Spinal cord (tissue), 10 donors: ENCODE measurements at places on chromosomes 11 and 22. TPM values are rescaled to one million over a fixed set of nuclear protein-coding genes. Genes with fewer than 3 reads are reported as not detected.

OR51F2 gene
- not detected for polyA plus RNA-seq

HSPA8 gene
- polyA plus RNA-seq = 1,345 TPM

OR10W1 gene
- not detected for polyA plus RNA-seq

MUC5AC gene
- not detected for polyA plus RNA-seq
